H4 (cell line): ENCODE measurements at places on chromosomes 1 and 21. TPM values are rescaled to one million over a fixed set of nuclear protein-coding genes. Genes with fewer than 3 reads are reported as not detected.

The SLC35A3 gene
- total RNA-seq, result 15.1 and 28.5 TPM in 2 replicates

The SLFNL1 gene
- not detected in 2 replicates for total RNA-seq

The KIF2C gene
- total RNA-seq, result 81.8 and 82.2 TPM in 2 replicates

The GBP6 gene
- total RNA-seq, result 0.10 TPM in 1 of 2 replicates, not detected in the other

The DLGAP3 gene
- 0.04 TPM in 1 of 2 replicates, not detected in the other for total RNA-seq
